NCI-H748 treated with DMSO at 0.1 percent for 48 hours (cell line): ENCODE measurements at places on chromosomes 5 and 9.

- DNase-seq = peak; percentile 37
Measured at GRCh38 chr5:179668391-179668790, 12.4 kb downstream of the CBY3 start.

- DNase-seq = no peak
Measured at GRCh38 chr5:11311731-11312130, 550.7 kb upstream of the DAP start.

DNA sequence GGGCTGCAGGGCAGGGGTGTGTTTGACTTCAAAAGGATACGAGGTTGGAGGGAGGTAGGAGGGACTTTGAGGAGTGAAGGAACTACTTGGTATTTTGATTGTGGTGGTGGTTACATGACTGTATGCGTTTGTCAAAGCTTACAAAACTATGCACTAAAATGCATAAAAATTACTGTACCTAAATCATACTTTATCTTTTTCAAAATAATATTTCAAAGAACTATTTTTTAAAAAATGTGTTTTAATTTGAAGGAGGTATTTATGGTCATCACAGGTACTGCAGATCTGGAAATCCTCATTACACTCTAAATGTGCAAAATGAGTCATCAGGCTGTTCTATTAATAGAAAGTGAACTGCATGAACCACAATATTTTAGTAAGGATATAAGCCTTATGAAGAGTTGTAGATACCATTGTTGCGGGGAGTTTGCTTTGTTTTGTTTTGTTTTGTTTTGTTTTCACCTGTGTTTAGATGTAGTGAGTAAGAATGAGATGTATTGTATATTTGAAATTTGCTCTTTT lies 116.9 kb downstream of the ARRDC3 start:
- DNase-seq = no peak

GRCh38 chr5:13063088-13063487 lies 881.4 kb downstream of the DNAH5 start:
- DNase-seq = no peak
